Stimulated activated CD8-positive, alpha-beta memory T cell treated with anti-CD3 and anti-CD28 coated beads, Interleukin-4, amount 100 ng/mL, for 1 hour (primary cell): ENCODE measurements at places on chromosomes 1 and 21.

DNA sequence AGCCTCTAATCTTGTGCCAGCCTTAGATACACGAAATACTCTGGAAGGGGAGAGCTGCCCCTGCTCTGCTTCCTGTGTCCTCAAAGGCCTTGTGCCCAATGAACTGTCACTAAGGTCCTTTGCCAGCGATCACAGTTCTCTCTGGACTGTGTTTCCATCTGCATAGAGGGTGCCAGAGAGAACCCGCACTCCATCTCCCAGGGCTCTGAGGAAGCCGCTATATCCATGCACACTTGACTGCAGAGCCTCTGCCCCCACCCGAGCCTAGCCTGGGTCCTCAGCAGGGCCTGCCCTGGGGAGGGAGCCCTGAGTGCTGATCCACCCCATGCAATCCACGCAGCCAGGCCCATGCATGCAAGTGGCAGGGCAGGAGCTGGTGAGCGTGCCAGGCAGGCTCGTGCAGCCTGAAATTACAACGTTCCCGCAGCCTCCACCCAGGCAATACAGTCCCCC, 30.6 kb upstream of the KIF21B start:
- DNase-seq, result no peak

DNA sequence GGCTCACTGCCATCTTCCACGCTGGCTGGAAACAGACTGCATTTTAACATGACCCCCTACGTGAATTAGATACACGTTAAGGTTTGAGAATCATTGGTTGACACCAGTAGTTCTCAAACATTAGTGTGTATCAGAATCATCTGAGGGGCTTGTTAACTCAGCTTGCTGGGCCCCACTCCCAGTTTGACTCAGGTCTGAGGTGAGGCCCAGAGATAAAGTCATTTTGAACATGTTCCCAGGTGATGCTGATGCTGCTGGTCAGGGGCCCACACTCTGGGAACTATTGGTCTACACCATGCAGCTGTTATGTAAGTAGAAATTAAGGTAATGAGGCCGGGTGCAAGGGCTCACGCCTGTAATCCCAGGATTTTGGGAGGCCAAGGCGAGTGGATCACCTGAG, 1.3 kb downstream of the LSM10 start:
- no peak for DNase-seq

GRCh38 chr1:201790261-201790660, 38.7 kb upstream of the IPO9 start:
- no peak for DNase-seq

DNA sequence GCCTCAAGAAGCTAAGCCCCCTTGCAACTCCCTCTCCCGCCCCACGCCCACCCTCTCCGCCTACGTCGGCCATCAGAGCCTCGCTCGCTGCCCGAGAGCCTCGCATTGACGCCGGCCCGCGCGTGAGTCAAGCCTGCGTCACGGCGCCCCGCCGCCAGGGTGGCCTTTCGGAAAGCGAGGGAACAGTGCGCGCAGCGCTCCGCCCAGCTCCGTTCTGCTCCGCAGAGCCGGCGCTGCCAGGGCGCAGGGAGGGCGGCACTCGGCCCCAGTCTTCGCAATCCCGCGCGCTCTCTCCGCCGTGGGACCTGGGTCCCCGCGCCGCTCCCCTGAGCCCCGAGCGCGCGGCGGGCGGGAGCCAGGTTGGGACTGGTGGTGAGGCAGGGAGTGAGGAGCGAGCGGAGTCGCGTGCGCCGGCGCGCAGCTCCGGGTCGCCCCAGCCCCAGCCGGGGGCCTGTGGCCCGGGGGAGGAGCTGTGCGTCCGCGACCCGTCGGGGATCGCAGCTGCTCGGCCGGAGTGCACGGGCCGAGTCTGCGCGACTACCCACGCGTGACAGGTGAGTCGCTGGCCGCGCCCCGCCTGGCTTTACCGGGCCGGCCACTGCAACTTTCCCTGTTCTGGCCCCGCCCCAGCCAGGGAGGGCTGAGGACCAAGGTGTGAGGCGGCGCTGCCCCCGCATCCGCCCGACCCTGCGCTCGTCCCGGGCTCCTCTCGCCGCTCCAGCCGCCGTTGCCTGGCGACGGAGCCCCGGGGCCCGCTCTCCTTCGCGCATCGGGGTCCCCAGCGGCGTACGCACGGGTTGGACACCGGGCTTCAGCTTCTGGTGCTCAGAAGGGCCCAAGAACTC, at the start of gene SLC6A17:
SLC6A17 (plus strand) TSS at position 165 of the 845 bp plus-strand sequence. CDS start 16,436 bp downstream, outside the sequence.
- no peak for DNase-seq

- no peak for DNase-seq
Measured at GRCh38 chr1:199742547-199742946, 285.0 kb upstream of the NR5A2 start.

GRCh38 chr1:213586587-213586972, 401.2 kb upstream of the PROX1 start:
- DNase-seq, result no peak

DNA sequence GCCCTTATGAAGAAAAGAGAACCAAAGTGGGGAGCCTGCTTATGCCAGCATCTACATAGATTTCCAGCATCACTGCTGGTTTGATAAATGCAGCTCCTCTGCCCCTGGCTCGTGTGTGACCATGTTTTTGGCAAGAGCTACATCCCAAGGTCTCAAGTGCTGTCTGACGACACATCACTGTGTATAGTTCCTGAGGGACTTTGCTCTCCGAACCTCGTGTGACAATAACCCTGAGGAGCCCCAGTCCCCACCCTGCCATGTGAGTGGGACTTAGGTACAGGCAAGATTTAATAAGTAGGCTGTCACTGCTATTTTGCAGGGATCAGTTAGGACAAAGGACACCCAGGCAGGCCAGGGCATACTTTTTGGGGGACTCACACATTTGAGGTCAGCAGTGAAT, 28.8 kb upstream of the RERE start:
- no peak for DNase-seq

DNA sequence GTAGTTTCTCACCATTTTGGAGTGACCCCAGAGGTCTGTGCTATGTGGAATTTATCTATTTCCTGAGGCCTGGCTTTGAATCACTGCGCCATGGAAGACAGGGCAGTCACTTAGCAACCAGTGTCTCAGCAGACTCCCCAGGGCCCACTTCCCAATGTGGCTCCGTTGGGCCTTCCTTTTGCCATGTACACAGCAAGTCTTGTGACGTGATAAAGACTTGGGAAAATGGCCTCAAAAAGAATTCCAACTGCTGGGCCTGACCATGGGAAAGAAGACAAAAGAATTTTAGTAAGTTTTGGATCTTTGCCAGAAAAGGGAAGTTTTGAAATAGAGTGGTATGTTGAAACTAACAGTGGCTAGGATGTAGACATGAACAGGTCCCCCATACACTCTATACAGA, 36.2 kb downstream of the TLR5 start:
- no peak for DNase-seq

DNA sequence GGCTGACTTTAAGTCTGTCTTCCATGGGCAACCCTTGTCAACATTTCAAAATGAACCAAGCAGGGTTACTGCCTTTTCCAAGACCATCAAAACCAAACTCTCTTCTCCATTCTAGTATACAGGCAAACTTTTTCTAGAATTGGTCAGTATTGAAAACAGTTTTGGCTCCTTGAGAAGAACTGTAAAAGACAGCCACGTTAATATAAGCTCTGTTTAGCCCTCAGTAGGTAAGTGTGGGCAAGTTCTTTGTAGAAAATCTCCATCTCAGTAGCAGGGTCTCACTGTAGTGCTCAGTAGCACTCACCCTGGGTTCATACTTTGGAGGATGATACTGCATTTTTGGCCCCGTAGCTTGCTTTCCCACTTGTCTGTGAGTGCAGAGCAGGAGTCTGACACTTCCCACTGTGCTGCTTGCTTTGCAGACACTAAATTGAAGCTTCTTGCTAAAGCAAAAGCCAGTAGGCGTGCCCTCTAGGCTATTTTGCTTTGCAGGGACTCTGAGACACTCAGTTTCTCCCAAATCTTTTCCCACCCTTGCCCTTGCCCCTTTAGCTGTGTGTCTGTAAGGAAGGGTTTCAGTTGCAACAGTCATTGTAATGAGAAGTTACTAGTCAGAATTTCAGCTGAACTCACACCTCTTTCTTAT, 34.3 kb upstream of the CACYBP start:
- no peak for DNase-seq

- DNase-seq, result no peak
Measured at GRCh38 chr21:40254540-40255465, 387.6 kb downstream of the PCP4 start.

DNA sequence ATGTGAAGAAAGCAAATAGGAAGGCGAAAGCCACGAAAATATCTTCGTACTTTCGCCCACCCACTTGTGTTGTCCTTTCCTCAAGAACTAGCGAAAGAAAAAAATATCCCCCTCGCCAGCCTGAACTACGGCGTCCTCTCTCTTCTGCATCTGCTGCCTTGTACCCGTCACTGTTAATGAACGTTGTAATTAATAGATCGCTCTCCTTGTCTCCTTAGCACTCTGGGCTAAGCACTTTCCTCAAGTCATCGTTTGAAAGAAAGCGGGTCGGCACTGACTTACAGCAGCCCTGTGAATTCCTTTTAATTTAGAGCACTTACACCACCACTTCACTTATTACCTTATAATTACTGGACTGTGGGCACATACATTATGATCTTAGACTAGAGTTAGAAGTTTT, 44.1 kb downstream of the ESRRG start:
- DNase-seq, result no peak

GRCh38 chr1:197775282-197776262, at the start of gene DENND1B:
DENND1B (minus strand) TSS chr1:197775480; CDS start chr1:197775155, 325 bp downstream.
- peak; percentile 57 for DNase-seq

GRCh38 chr1:18486195-18486594, 5.5 kb downstream of the KLHDC7A start:
- DNase-seq, result no peak

- no peak for DNase-seq
Measured at GRCh38 chr21:42556476-42556875, 42.8 kb downstream of the SLC37A1 start.

GRCh38 chr1:218346391-218347204, 1.5 kb downstream of the TGFB2 start:
- no peak for DNase-seq

- DNase-seq, result no peak
Measured at GRCh38 chr1:210230149-210230695, 2.4 kb upstream of the SERTAD4 start.

DNA sequence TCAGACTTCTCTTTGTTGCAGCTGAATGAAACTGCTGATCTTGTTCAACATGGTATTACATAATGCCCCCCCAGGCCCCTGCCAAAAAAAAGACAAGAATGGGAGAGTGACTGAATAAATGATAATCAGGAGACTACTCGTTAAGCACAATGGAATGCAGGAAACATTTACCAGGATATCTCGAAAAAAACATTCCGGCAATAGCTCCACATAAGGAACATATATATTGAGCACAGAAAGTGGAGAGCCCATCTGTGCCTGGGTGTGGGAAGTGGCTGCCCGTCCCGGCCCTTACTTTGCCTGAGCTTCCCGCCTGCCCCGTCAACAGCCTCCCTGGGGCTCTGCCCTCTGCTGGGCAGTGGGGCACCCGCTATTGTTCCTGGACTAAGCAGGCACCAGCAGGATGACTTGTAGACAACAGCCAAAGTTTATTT, 13.3 kb downstream of the TRIM11 start:
- no peak for DNase-seq

DNA sequence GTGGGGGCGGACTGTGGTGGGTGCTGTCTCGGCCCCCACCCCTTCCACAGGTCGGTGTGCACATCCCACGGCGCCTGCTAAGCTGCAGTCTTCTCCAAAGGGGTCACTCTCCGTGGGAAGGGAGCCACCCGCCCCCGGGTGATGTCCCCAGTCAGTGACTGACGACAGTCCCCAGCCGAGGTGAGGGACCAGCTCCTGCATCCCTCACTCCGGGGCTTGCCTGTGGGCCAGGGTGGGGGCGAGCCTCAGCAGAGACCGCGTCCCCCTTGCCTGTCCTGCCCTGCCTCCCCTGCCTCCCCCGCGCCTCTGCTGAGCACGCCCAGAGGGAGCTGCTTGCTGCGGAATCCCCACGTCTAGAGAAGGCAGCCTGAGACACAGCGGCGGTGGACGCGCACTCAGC, 35.9 kb upstream of the PDE9A start:
- DNase-seq, result no peak

DNA sequence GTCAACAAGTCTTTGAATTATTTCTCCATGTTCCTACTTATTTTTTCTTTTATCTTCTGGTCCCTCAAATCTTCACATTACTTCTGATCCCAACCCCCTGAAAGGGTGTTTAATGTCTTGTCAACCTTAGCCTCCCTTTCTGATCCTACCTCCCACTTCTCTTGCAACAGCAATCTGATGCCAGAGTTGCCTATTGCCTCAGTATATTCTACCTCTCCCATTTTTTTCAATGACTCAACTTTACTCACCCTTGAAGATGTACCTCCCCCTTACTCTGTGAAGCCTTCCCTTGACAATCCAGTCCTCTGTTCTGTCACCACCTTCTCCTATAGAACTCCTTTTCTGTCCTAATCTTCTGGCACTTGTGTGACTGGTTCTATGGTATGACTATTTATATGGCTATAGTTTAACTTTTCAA, 99.5 kb upstream of the CD55 start:
- no peak for DNase-seq

GRCh38 chr1:212600071-212600915, 8.3 kb upstream of the ATF3 start:
- no peak for DNase-seq

DNA sequence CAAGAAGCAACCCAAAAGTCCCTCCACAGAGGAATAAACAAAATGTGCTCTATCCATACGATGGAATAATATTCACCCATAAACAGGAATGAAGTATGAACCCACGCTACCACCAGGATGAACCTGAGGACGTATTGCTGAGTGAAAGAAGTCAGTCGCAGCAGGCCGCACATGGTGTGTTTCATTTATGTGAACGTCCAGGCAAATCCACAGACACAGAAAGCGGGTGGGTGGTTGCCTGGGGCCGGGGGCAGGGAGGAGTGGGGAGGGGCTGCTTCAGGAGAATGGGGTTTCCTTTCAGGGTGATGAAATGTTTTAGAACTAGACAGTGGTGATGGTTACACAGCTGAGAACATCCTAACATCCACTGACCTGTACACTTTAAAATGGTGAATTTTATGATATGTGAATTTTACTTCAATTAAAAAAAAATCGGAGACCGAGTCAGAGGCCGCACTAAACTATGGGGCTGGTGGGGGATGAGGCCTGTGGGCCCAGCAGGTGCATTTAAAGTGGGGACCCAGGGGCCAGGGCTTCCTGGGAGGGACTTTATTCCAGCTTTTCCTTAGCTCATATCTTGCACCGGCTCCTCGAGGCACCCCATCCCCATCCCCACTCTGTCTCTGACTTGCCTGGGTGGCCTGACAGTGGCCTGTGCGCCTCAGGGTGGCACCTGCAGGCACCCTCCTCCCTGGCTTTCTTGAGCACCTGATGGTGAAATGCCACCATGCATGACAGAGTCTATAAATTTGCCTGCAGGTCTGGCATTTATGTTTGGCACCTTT, 392.6 kb upstream of the VAMP3 start:
- no peak for DNase-seq

DNA sequence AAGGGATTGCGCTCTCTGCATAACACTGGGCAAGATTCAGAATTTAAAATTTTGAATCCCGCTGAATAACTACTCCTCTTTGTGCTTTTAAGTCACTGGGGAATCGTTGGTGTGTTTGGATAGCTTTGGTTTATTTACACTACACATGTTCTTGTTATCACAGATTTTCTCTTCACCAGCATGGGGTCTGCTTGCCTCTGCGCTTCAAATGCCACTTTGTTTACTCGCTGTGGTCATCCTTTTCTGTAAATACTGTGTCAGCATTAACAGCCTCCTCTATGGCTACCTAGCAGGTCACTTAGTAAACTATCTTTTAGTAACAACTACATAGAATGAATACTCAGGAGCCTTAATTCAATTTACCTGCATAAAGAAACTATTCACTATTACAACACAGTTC, 14.4 kb upstream of the KCNH1 start:
- DNase-seq, result no peak

GRCh38 chr1:245188403-245188802, 33.6 kb downstream of the KIF26B start:
- no peak for DNase-seq
